ENCODE measurements at places on chromosomes 5 and 9.

DNA sequence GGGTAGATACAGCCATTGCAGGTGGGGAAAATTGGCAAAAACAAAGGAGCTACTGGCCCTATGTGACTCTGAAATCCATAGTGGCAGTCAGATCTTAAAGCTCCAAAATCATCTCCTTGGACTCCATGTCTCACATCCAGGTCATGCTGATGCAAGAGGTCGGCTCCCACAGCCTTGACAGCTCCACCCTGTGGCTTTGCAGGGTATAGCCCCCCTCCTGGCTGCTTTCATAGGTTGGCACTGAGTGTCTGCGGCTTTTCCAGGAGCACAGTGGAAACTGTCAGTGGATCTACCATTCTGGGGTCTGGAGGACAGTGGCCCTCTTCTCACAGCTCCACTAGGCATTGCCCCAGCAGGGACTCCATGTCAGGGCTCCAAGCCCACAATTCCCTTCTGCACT, 1190.1 kb downstream of the CDH12 start:
- no peak for DNase-seq

GRCh38 chr5:59116231-59116865, 533.5 kb downstream of the RAB3C start:
- no peak for DNase-seq

DNA sequence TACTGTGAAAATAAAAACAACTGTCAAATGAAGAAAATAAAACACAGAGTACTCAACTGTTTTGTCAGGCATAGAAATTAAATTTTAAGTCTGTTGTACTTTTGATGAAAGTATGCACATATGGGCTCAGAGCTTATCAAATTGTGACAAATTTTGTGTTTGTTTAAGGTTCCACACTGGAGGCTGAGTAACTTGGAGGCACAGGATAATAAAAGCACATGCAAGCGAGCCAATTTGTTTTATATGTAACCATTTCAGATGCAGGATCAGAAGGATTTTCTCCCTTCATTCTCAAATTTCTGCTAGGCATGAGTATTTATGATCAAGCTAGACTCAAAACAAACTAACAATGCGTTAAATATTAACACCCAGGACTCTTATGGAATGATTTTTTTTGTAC, 87.8 kb downstream of the JAKMIP2 start:
- no peak for DNase-seq

DNA sequence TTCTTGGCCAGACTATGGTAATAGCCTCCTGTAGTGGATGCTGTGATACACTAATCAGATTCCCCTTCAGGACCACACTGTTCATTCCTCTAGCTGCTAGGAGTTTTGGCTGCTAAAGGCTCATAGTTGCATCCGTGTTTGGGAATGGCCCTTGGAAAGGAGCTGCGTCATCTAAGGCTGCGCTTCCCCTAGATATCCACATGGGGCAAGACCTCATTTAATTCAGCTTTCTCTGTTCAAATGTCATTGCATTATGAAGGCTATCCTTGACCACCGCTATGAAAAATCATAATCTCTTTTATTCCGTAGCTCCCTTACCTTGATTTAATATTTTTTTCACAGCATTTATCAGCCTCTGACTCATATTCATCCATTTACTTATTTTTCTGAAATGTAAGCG, 258.3 kb upstream of the NR4A3 start:
- DNase-seq, result no peak

DNA sequence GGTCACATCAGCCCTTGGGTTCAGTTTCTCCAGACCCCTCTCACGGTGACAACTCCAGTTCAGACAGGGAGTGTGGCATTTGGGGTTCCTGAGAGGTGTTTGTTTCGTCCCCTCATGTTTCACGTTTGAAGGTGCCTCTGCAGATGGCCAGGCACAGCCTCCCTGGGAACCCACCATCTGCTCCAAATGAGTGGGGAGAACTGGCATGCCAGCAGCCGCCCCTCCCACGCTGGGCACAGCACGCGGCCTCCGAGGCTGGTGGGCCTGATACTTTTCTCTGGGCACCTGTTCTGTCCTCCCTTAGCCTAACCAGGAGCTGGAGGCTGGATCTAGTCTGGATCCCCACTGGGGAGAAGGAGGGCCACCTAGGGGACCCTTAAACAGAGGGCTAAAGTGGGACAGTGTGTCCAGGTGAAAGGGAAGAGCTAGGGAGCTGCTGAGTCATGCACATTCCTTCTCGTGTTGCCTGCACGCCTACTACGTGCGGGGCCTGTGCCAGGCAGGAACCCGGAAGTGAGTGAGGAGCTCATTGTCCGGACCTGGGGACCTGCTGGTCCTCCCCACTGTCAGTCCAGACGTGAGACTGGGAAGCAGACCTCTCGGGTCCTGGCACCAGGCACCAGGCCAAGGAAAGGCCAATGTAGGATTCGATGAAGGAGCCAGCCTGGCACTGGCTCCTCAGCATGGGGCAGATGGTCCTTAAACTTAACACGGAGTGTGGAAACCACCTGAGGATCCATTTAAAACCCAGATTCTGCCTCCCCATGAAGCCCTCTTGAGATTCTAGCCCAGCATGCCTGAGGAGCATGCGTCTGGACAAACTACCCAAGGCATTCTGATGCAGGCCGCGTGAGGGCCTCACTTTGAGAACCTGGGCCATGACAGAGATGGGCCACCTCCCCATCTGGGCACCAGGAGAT, 11.7 kb downstream of the DNM1 start:
- DNase-seq, result no peak

Data from astrocyte of the spinal cord (primary cell).